ENCODE measurements at places on chromosomes 5 and 9. TPM values are rescaled to one million over a fixed set of nuclear protein-coding genes. Genes with fewer than 3 reads are reported as not detected.

The PCDHGA4 gene
- 2.2 TPM for polyA plus RNA-seq

GRCh38 chr5:337563-338130 lies 16.1 kb downstream of the AHRR start:
- DNase-seq: no peak

DNA sequence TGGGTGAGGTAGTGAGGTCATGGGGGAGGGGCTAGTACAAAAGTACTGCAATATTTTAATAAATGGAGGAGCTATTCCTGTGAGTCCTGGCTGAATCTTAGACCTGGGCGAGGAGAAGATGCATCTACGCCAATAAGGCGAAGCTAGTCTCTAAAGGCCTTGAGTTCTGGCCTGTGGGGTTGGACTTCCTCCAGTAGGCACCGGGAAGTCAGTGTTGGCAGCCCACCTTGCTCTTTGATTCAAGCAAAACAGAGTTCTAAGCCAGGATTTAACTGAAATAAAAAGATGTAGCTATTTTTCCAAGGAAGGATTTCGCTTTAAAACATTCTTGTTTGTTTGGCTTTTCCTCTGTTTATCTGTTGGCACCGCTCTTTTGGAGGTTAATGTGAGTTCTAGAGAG lies 244.6 kb downstream of the KIF4B start:
- DNase-seq: no peak

DNA sequence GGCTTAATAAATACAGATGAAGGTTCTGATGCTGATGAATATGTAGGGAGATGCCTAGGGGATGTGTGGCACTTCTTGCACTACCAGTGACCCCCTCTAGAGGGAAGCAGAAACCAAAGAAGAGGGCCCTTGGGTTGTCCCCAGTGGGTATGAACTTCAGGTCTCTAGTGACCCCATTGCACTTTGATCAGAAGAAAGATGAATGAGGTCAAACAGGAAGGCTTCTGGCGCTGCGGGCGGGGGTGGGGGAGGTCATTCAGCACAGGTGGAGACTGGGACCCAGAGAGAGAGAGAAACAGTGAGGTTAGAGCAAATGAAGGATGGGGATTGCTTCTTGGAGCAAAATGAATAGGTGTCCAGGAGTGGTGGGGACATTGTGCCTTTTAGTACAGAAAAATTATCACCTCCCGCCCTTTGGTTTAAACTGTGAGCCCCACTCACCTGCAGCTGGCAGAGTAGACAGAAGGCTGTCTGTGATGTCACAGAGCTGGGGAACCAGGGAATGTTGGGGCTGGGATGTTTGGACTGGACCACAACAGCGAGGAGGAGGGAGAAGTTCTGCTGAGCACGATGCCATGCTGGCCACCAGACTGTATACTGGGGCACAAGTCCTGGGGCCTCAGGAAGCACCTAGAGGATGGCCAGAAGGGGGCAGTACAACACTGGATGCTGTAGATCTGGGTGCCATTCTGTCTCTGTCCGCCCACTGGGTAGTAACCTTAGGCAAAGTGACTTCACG lies at the start of gene TEX48:
Gene TEX48, minus strand, starts transcription at position 599 of the 739 bp plus-strand sequence. CDS start 10,469 bp downstream, outside the sequence.
- DNase-seq: no peak

GRCh38 chr5:65778126-65778525 lies 56.1 kb downstream of the NLN start:
- DNase-seq: no peak

The ZNF658 gene
- 11.4 TPM for polyA plus RNA-seq

DNA sequence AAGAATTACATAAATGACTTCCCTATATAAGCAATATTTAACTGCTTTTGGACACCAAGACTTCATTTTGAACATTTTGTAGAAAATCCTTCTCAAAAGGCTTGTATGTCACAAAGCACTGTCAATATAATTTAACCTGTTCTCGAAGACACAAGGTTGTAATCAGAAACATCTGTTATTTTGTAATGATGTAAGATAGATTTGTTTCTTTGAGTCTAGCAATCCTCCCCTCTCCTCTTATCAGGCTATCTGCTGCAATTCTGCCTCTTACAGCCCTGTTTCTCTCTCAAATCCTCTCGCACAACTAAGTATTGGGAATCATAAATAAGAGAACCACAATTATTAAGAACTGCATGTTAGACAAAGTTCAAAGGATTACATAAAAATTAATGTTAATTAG lies 18.6 kb upstream of the TARS1 start:
- no peak for DNase-seq

- DNase-seq: no peak
Observed at GRCh38 chr5:169703813-169704212, 66.7 kb downstream of the DOCK2 start.

DNA sequence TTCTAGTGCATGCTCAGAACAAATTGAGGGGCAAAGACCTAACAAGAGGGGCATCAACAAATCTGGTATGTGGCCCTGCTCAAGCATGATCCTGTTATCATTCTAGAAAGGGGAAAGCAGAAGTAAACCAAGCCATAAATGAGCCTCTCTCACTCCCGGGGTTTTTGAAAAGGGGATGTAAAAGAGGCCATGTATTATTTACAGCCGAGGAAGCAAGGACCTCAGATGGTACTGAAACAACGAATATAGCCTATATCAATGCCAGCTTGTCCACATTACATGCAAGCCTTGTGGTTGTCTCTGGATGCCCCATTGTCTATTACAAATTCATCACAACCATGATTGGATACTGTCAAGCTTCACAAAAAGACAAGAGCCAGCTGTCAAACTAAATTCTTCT lies 211.3 kb downstream of the DCP2 start:
- DNase-seq: no peak

DNA sequence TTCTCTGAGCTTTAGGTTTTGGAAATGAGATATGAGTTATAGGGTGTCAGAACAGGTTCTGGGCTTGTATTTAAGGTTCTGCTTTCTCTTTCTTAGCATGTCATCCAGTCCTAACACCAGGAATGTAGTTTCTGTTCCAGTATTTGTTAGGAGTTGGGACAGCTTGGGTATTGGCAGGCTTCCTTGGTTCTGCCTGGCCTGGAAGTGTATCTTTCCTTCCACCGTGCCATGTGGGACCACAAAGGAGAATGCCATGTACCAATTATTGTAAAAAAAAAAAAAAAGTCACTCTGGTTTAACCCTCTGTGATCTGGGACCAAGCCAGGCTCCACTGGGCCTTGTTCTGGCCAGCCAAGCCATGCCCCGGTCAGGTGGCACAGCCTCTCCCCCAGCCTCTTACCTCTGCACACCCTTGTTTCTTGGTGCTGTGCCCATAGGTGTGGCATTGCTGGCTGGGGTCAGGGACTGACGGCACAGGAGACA lies 47.8 kb downstream of the ARHGAP26 start:
- no peak for DNase-seq

DNA sequence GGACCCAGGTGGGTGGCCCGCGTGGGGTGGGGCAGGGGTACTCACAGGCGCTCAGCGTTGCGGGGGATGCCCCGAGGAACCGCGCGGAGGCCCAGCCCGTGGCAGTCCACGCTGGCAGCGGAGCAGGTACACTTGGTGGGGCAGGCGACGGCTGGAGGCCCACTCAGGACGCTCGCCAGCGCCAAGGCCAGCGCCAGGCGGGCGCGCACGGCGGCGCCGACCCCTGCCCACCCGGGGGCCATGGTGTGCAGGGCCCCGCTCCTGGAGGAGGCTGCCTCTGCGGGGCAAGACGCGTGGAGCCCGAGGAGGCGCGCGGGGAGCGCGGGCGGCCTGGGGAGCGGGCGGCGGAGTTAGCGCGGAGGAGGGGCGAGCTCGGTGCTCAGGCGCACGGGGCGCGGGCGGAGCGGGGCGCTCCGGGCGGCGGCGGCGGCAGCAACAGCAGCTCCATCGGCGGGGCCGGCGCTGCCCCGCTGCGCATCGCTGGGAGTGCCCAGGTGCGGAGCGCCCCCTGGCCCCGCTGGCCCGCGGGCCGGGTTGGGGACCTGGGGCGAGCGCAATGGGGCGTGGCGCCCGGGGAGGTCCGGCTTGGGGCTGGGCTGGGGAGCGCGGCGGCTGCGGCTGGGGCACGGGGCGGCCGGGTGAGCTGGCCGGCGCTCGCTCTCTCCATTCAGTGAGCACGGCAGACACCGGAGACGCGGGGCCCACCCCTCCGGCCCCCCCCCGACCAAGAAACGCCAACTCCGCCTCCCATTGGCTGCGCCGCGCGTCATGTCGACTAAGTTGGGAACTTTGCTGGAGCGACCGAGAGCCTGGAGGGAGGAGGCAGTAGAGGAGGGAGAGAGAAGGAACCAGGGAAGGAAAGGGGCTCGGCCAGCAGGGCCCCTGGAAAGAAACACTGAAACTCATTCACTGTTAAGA lies at the start of gene SLIT3:
Gene SLIT3, minus strand, starts transcription at position 672 of the 918 bp plus-strand sequence. Its CDS starts 430 bp downstream, at position 242.
- no peak for DNase-seq

DNA sequence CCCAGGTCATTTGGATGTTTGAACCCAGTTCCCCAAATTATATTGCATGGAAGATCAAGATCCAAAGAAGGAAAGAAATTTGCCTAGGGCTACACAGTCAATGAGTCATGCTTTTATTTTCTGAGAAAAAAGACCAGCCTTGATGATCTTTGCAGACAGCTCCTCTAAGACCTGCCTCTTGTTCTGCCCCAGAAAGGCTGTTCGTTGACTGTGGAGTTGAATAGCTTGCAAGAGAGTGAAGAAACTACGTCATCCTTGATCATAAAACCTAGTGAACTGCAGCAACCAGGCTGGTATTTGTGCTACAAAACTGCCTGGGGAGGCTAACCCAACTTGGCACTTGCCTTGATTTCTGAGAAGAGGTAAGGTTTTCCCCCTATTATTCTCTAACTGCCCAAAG lies 263.9 kb downstream of the PAPPA start:
- DNase-seq: no peak

- no peak for DNase-seq
Observed at GRCh38 chr9:123072407-123072995, 39.0 kb downstream of the GPR21 start.

- no peak for DNase-seq
Observed at GRCh38 chr5:82364497-82364896, 86.3 kb upstream of the RPS23 start.

The FOXI1 gene
- 7.8 TPM for polyA plus RNA-seq

- no peak for DNase-seq
Observed at GRCh38 chr5:106019261-106019660, 1651.5 kb downstream of the EFNA5 start.

- DNase-seq: no peak
Observed at GRCh38 chr5:143228597-143229293, 174.7 kb downstream of the NR3C1 start.

DNA sequence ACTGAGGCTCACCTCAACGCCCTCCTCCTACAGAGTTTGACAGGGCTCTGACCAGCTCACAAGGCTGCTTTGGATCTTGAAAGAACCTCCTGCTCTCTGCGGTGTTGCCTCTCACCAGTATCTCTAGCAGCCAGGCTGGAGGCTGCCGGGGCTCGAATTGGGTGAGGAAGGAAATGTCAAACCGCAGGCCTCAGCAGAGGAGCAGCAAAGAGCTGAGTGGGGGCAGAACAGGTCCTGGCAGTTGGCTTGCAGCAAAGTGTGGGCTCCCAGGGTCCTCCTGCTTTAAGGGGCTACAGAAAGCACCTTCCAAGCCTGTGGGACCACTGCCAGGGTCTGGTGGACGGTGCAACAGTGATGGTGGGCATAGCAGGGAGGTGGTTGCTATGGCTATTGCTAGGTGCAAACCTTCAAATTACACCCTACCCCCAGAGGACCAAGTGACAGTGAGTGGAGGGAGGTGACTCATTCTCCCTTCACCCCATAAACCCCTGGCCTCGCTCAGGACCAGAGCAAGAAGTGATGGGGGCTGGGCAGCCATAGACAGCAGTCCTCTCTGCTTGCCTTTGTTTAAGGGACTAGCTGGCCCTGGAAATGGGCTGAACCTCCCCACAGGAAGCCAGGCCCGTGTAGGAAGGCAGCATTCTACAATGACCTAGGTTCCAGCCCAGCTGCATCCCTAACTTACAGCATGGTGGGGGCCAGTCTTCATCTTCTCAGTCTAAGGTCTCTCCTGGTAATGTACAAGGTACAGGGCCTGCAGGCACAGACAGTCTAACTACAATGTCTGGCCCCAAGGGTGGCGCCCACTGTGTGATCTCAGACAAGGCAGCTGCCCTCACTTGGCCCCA lies 18.7 kb downstream of the LCP2 start:
- no peak for DNase-seq

- DNase-seq: no peak
Observed at GRCh38 chr9:87642330-87643106, 83.4 kb upstream of the CTSL start.

The TMEM215 gene
- polyA plus RNA-seq: 0.22 TPM

The OR13C5 gene
- polyA plus RNA-seq: not detected

DNA sequence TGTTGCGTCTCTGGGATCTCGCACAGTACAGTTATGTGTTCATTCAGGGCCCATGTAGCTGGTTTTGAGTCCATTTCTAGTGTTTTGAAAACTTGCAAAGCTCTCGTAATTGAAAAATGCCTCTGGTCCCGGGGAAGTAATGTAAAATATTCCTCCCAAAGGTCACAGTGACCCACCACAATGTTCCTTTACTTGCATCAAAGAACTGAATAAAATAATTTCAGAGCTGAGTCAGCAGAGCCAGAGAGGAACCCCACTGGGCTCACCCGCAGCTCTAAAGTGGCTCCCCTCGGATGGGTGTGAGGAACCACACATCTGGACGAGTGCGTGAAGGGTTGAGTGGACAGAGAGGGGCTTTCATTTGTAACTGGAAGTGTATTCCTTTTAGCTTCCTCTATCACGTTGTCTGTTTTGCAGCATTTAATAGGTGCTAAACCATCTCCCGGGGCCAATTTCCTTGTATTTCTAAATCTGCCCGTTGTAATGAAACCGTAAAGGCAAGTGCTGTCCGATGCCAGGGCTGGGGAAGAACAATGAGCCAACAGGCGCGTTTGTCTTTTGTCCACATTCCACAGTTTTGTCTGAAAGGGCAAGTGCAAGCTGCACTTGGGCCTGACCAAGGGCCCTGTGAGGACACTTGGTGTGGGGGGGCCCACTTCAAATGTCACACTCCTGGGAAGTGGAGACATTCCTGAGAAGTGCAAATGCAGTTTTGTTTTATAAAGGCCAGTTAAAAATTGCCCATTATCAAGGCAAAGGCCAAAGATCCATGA lies 29.9 kb downstream of the COL5A1 start:
- no peak for DNase-seq

The GFI1B gene
- polyA plus RNA-seq: 0.92 TPM

The ADAMTSL1 gene
- 16.5 TPM for polyA plus RNA-seq

The CTNND2 gene
- 2.3 TPM for polyA plus RNA-seq

GRCh38 chr5:135605221-135605620 lies 26.4 kb upstream of the CXCL14 start:
- DNase-seq: no peak

- DNase-seq: no peak
Observed at GRCh38 chr5:138385660-138386059, 33.2 kb downstream of the KDM3B start.

- no peak for DNase-seq
Observed at GRCh38 chr9:71861618-71862017, 49.4 kb downstream of the ABHD17B start.

DNA sequence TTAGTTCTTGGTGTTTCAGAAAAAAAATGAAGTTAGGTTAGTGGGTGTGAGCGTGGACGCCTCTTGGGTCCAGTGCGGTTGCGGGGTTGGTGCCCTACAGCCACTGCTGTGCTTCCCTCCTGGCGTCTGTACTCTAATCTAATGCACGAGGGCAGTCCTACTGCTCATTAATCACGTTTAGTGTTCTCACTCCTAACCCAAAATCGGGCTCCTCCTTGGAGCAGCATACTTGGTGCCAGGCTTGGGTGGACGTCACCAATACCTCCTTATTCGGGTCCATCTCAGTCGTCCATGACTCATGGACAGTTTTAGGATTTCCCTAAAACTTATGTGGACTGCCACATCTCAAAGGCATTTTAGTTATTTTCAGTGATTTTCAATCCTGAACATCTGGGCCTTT lies 41.6 kb downstream of the TRIO start:
- DNase-seq: no peak

- DNase-seq: no peak
Observed at GRCh38 chr5:91925249-91925648, 542.1 kb upstream of the ARRDC3 start.

- no peak for DNase-seq
Observed at GRCh38 chr5:180323941-180324600, 29.1 kb downstream of the GFPT2 start.

All from right renal cortex interstitium (tissue), 3 donors.